ENCODE measurements at places on chromosomes 13 and 19.

DNA sequence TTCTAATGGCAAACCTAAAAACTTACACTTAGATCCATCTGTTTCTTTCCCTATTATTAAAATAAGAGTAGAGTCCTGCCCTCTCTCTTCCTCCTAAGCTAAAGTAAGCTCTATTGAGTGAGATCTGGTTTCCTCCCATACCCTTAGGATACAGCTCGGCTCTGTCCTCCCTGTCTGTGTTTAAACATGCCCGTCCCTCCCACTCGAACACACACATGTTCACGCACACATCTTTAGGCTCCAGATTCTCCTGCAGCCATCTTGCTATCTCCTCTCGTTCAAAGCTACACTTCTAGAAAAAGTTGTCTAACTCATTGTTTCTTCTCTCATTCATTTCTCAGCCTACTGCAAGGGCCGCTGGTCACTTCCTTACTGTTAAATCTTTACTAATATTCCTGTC lies 15.1 kb upstream of the CEBPG start:
- no peak for DNase-seq

DNA sequence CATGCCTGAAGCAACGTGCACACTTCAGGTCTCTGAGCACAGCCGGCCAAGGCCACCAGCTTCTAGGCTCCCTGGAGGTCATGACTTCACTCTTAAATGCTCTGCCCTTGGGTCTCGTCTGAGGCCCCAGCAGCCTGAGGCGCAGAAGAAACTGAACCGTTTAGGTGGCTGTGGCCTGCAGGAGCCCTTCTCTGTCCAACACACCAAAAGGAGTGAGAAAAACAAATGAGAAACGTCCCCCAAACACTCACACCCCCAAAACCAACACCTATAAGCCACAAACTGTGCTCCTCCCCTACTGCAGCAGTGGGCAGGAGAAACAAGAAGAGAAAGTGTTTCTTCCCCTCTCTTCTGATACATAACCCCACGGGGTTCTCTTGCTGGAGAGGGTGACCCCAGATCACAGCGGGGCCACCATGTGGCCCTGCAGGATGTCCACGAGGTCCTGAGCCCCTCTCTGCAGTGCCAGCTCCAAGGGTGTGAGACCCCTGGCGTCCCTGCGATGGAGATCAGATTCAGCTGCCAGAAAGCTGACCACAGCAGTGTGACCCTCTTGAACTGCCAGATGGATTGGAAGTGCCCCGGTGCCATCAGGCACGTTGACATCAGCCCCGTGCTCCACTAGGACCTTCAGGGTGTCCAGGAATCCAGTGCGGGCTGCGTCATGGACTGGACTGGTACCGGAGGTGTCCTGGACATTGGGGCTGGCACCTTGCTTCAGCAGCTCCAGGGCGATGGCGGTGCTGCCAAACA lies 1.0 kb upstream of the KRI1 start:
- peak; percentile 66 for DNase-seq

- peak; percentile 69 for DNase-seq
Measured at GRCh38 chr19:50377051-50377461, 799 bp downstream of the NR1H2 start.

DNA sequence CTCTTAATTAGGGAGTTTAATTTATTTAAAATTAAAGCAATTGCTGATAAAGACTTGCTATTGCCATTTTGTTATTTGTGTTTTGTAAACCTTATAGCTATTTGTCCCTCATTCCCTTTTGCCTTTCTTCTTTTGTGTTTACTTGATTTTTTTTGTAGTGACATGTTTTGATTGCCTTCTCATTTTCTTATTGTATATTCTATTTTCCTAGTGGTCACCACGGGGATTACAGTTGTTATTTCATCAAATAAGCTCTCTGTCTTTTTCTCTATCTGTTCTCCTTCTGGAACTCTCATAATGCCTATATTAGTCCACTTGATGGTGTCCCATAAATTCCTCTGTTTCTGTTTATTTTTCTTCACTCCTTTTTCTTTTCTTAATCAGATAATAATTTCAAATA lies 64.4 kb upstream of the FRY start:
- DNase-seq = no peak

DNA sequence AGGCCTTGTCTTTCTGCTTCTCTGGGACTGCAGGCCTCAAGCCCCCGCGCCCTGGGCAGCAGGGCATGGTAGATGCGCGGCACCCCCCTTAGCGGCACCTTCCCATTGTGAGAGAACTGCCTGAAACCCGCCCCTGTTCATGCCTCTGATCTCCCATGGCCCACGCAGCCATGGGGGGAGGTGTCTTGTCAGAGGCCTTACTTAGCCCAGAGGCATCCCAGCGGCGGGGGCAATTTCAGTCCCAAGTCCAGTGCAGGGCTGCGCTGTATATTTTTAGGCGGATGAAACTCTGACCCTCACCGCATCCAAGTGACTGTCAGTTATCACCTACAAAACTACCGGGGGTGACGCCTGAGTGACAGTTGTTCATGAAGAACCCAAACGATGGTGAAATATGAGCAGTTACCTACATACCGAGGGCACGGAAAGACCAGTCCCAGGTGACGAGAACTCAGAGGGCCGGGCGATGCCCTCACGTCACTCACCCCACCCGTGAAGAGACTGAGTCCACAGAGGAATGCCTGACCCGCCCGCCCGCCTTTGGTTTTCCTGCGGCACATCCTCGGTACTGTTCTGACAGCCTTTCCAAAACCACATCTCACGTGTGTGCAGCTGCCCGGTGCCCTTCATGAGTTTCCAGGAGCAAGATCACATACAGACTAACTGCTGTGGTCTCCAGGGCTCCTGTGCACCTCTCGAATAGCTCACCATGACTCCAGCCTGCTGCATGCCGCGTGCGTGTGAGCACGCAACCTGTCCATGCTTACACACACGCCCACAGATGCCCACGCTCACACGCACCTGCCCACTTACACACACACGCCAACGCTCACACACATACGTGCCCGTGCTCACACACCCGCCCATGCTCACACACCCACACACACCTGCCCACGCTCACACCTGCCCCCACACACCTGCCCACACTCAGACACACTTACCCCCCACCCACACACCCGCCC lies 14.4 kb downstream of the IL17D start:
- no peak for DNase-seq

DNA sequence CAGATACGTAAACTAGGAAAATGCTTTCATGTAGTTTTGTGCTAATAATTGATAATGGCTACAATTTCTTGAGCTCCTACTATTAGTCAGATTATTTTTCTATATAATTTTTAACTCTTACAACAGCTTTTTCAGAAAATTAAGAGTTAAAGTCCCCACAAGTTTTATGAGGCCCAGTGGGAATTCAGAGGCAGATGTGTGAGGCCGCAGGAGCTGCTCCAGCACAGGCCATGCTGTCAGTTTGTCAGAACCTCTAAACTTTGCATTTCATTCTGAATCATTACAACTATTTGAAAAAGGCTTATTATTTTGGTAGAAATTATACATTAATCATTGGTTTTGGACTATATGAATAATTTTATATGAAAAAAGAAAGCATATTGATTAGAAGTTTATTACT lies 370.8 kb downstream of the MYO16 start:
- no peak for DNase-seq

- no peak for DNase-seq
Measured at GRCh38 chr13:44368062-44368591, 5.5 kb upstream of the SERP2 start.

DNA sequence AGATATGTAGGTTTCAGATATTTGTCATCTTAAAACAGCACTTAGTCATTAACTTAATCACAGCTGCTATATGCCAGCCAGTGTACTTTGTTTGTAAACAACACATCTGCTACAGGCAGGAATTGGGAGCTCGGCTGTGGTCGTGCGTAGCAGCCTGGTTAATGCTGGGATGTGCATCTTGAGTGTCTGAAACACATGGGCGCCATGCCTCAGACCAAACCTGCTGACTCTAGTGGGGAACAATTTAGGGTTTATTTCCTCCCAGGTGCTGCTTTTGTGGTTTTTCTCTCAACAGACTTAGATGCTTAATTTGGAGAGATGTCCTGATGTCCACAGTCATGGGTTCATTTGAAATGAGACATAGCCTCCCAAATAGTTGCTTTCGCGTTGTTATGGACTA lies 238.5 kb upstream of the TMTC4 start:
- DNase-seq = no peak

- no peak for DNase-seq
Measured at GRCh38 chr19:37353968-37354367, 16.9 kb upstream of the ZNF527 start.

- DNase-seq = no peak
Measured at GRCh38 chr13:106821979-106822378, 254.0 kb upstream of the ARGLU1 start.

DNA sequence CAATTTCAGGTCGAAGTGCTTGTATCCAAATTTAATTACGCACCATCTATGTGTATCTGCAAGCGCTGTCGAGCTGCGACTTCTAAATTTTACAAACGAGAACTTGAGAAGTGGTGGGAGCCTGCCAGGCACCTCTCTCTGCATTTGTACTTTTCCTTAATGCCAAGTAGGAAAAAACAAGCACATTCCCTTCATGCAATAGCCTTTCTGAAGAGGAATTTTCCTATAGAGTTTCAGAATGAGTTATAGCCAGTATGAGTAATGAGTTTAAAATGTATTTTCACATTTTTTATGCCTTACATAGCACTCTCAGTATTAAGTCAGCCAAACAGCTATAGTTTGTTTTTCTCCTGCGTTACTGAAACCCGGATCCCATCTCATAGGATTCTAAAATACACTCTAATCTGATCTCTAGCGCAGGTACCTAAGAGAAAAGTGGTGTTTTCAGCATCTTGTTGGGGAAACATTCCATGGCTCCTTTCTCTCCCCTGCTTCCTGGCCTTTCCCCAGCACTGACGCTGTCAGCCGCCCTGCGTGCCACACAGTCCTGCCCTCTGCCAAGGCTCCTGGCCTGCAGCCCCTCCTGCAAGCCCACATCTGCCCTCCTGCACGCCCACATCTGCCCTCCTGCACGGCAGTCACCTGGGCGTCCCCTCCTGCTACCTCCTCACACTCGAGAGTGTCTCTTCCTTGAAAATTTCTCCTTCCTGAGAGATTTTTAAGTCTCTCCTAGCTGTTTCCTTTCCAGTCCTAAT lies 526.9 kb downstream of the MYO16 start:
- DNase-seq = no peak

GRCh38 chr19:7197119-7197759 lies 97.0 kb downstream of the INSR start:
- peak; percentile 93 for DNase-seq

DNA sequence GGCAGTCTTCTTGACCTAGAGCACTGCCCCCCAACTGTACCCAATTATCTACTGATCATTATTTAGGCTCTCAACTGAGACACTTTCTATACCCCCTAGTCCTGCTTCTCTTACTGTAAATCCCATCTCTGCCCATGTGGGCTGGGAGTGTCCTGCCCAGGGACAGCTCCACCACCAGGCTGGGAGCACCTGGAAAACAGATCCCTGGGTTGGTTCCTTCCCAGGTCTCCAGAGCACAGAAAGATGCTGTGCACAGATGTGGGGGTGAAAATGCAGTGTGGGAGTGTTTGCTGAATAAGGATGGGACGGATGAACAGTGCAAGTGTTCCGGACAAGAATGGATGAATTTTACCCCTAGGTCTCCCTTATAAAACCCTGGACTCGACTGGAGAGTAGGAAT lies 12.7 kb downstream of the CYP4F2 start:
- no peak for DNase-seq

GRCh38 chr19:12092065-12092867 lies 27.7 kb downstream of the ZNF844 start:
- DNase-seq = peak; percentile 88

DNA sequence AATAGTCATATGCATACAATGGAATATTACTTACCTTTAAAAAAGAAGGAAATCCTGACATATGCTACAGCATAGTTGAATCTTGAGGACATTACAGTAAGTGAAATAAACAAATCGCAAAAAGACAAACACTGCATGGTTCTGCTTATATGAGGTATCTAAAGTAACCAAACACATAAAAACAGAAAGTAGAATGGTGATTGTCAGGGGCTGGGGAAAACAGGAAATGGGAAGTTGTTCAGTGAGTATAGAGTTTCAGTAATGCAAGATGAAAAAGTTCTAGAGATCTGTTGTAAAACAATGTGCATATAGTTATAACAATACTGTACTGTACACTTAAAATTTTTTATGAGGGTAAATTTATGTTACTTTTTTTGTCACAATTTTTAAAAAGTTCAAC lies 219.4 kb downstream of the KLF5 start:
- no peak for DNase-seq

DNA sequence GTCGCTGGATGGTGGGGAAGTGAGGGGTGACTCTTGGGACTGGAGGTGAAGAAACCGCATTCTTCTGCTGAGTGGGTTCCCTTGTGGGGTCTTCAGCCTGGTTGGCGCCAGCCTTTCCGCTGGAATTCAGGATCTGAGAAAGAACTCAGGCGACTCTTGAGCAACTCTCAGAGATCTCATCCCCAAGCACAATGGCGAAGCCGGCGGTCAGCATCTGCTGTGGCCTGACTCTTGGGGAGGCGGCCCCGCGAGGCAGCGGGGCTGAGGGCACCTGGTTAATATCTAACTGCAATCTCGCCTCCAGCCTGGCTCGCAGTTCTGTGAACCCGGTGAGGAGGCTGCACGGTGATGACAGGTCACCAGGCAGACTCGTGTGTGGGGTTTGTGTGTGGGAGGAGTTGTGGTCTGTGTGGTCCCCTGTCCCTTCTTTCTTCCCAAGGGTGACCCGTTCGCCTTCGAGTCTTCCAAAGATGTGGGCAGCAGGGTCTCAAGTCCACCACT lies 883 bp downstream of the ZNF441 start:
- DNase-seq = peak; percentile 47

DNA sequence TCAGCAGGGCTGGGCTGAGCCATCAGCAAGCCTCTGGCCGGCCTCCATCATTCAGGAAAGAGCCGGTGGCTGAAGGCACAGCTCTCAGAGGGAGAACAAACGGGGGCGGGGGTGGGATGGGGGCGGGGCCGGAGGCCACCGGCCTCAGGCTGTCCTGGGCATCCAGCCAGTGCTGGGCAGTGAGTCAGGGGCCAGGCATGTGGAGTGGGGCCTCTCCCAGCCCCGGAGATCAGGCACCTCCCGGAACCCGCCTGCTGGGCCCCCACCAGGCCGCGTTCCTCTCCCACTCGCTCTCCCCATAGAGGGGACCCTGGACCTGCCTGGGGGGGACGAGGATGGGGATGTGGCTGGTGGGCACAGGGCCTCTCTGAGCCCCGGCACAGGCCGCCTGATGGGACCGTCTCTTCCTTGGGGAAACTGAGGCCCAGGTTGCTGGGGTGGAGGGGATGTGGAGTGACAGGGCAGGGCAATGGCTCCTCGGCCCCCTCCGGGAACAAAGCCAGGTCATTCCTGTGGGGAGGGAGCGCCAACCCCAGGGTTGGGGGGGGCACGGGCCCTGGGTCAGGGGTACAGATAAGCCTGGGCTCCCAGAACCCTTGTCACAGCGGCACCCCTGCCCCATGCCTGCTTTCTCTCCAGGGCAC lies 12.9 kb downstream of the SPC24 start:
- no peak for DNase-seq

GRCh38 chr13:72186730-72187422 lies 319.9 kb upstream of the DACH1 start:
- DNase-seq = no peak

Data from stimulated activated CD4-positive, alpha-beta T cell treated with anti-CD3 and anti-CD28 coated beads, Interleukin-15, amount 100 ng/mL, for 24 hours (primary cell).